Left lung (tissue), 14 donors: ENCODE measurements at places on chromosomes 11 and 22. TPM values are rescaled to one million over a fixed set of nuclear protein-coding genes. Genes with fewer than 3 reads are reported as not detected.

The CD3D gene
- 3.3 TPM for total RNA-seq

The DRD4 gene
- total RNA-seq, result 0.29 TPM

The ACR gene
- total RNA-seq, result 1.4 TPM

The STX5 gene
- total RNA-seq, result 40.5 TPM

The RIMBP3B gene
- 0.32 TPM for total RNA-seq

The PARVG gene
- total RNA-seq, result 57.9 TPM
